ENCODE measurements at places on chromosomes 1 and 21.

DNA sequence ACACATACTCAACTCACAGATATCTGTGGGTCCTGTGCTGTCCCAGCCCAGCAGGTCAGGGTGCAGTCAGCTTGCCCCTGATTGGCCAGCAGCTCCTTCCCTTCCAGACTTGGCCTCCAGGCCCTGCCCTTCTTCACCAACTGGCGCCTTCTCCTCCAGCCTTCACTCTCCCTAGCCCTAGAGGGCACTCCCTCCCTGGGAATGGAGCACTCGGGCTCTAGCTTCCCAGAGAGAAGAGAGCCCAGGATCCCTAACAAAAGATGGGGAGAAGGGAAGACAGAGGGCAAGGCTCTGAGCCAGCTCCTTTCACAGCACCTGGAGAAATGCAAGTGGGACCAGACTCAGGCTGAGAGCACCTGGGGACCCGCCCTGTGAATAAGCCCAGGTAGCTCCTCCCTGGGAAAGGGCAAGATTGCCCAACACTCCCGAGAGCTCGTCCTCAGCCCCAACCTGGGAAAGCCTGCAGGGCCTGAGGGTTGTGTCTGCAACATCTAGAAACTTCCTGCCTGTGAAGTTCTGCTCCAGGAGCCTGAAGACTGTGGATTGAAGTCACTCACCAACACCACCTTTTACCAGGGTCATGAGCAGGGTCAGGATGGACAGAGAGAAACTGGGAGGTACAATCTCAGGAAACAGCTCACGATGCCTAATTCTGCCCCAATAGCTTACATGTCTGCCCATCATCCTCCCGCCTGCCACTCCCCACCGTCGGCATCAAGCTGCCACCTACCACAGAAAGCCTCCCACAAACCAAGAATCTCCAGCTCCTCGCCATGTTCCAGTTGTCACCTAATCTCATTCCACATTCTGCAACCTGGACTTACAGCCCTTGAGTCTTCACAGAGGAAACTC is at the start of gene PGLYRP4:
Gene PGLYRP4 (minus strand): TSS at position 331 of the 852 bp plus-strand sequence. CDS start 909 bp downstream, outside the sequence.
- DNase-seq: no peak

GRCh38 chr1:80101159-80101558 is 1094.6 kb upstream of the ADGRL4 start:
- DNase-seq: no peak

GRCh38 chr1:184640505-184640904 is 114.2 kb downstream of the EDEM3 start:
- DNase-seq: no peak

- no peak for DNase-seq
Measured at GRCh38 chr1:184915463-184916090, 58.7 kb downstream of the NIBAN1 start.

DNA sequence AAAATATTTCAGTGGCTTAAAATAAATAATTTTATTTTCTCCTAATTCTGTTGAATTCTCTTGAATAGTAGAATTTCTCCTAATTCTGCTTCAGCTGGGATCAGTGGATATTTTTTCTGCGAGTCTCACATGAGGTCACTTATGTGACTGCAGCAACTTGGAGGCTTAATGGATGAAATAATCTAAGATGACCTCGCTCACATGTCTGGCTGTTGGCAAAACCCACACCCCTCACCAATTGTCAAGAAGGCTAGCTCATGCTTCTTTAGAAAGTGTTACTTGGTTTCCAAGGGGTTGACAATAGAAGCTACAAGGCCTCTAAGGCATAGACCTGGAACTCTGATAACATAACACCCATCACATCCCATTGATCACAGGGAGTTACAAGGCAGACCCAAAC is 156.9 kb upstream of the DPYD start:
- DNase-seq: no peak

- DNase-seq: no peak
Measured at GRCh38 chr1:113904293-113904673, 316 bp downstream of the AP4B1 start.

GRCh38 chr1:66413136-66413837 is 120.7 kb upstream of the SGIP1 start:
- DNase-seq: no peak

DNA sequence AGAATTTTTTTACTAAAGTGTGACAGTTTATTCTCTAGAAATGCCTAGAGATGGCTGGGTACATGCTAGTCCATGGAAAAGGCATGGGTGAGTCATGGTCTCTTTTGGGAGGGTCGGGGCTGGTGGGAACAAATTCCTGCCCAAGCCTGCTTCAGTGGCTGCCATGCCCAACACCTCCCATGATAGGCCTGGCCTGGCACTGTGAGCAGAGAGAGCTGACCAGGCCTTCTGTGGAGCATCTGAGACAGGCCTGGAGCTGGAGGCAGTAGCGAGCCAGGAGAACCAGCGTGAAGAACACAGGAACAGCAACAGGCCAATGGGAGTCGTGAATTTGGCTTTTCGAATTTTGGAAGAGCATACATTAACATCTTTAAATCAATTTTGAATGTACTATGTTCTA is 209.2 kb downstream of the SDCCAG8 start:
- no peak for DNase-seq

- no peak for DNase-seq
Measured at GRCh38 chr1:205667909-205668643, 12.2 kb downstream of the SLC45A3 start.

DNA sequence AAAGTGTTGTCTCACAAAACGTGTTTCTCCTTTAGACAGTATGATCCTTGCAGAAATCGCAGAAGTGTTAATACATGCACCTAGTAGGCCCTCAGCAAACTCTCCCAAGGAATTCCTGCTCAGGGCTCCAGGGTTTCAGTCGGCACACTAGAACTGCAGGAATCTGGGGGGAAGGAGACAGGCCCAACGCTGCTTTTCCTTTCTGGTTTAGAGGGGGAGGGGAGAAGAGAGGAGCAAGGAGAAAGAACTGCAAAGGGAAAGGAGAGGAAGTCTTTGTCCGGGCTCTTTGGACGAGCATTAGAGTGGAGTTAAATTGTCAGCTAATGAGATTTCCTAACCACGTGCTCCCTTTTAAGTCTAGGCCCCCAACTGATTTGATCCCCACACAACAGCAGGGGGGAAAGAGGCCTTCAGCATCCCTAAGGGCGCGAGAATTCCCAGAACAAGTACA is 103.7 kb upstream of the SOD1 start:
- DNase-seq: no peak

DNA sequence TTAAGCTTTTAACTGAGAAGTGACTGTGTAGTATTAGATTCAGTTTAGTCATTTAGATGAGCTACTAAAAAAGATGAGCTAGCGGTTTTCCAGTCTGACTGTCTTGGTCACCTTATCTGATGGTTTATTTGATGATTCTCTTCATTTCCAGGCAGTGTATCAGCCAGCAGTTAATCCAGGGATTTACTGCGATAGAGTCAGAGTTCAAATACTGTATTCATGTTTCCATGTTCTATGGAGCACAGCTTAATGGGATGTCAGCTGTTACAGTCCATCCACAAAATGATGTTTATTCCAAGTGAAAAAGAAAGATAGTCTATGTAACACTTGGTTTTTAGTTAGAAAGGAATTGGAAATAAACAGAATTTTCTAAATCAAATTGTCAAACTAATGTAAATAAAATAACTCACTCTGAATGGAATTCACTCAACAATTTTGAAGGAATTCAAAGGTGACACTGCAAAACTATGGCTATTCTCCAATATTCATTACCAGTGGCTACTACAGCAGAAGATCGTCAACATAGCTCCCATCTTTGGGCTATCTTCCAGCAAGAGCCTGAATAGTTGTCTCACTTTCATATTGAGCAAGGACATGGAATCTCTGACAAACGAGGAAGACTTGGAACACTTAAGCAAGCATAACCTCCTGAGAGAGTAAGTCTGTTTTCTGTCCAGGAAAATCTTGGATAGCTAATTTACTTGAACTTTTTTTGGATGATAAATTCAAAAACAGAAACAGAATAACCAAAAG is 54.6 kb upstream of the DPT start:
- no peak for DNase-seq

DNA sequence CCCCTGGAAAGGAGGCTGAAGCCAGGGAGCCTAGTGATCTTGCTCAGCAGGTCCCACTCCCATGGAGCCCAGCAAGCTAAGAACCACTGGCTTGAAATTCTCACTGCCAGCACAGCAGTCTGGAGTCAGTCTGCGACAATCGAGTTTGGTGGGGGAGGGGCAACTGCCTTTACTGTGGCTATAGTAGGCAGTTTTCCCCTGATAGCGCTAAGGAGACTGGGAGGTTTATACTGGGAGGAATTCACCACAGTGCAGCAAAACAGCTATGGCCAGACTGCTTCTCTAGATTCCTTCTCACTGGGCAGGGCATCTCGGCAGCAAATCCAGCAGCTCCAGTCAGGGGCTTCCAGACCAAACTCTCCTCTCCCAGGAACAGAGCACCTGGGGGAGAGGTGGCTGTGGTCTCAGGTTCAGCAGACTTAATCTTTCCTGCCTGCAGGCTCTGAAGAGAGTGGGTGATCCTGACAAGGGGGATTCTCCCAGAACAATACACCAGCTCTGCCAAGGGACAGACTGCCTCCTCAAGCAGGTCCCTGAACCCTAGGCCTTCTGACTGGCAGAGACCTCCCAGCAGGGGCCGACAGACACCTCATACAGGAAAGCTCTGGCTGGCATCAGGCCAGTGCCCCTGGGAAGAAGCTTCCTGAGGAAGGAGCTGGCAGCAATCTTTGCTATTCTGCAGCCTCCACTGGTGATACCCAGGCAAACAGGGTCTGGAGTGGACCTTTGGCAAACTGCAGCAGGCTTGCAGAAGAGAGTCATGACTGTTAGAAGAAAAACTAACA is 548.5 kb upstream of the NEGR1 start:
- DNase-seq: no peak

- no peak for DNase-seq
Measured at GRCh38 chr1:230706020-230706699, 7.8 kb downstream of the AGT start.

GRCh38 chr1:30816211-30817076 is 58.9 kb upstream of the LAPTM5 start:
- DNase-seq: no peak

DNA sequence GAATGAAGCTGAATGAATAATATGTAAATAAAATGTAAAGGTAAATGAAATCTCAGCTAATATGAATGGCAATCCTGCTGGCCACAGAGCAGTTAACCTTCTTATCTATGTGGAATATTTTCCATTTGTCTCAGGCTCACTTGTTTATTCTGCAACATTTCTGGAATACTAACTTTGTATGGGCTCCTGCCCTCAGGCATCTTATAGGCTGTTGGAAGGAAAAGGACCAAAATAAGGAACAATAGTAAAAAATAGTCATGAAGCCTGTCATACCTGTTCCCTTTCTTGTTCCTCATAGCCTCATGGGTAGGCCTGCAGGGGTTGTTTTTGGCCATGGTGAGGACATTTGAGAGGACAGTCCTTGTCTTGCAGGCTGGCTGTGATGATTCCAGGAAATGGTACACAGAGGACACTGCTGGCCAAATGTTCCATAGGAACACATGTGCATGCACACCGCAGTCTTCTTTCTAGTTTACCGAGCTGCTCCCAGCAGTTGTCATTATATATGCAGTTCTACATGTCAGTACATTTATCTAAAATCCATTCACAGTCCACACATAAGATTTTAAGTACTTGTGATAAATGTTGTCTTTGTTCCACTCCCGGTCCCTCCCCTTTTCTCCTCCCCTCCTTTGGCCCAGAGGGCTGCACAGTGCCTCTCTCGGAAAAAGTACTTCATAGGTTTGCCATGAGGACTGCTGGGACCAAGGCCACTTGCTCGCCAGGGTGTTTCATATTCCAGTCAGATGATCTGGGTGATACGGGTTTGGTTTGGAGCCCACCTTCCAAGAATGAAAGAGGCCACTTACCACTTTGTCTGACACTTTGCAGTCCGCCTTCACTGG is 15.2 kb upstream of the KCNQ4 start:
- DNase-seq: no peak

GRCh38 chr1:29597861-29598260 is 361.5 kb downstream of the PTPRU start:
- no peak for DNase-seq

DNA sequence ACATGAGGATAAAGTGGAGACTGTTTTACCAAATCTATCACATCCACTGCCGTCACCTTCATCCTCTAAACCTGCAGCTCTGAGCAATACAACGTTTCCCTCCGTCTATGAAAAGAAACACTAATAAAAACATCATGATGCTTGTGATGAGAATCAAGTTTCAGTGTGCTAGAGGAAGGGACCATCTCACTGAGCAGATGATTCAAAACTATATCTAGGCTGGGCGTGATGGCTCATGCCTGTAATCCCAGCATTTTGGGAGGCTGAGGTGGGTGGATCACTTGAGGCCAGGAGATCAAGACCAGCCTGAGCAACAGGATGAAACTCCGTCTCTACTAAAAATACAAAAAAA is 14.7 kb upstream of the MYOM3 start:
- no peak for DNase-seq

DNA sequence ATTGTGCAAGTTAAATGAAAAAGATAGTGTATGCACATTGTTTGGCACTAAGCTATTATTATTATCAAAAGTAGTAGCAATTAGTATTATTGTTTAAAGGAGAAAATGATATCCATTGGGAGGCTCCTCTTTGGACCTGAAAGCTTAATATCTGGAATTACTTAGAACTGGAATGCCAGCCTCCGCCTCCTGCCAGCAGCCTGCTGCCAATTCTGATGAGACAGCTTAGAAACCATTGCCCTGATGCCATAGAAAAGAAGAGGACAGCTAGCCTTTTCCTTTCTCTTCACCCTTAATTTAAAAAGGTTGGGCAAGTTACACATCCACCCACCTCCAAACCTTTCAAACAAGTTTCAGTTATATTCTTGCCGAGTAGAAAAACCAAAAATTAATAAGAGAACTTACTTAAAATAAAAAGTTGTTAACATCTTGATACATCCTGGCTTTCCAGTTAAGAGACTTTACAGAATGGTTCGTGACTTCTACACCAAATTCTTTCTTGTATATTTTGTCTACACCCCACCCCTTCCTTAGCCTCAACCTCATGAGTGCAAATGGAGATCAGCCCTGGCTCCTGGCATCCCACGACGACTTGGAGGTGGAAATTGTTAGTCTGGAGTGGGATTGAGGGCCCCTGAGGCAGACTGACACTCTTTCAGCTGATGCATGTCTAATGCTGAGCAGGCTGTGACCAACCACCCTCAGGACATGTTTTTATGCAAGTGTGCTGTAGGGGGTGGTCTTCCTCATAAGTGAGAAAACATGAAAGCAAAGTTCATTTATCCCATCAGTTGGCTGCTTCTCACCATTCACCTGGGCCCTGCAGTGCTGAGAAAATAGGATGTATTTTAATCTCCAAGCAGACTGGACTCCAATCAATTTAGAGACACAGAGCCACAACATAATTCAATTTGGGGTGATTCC is 120.6 kb downstream of the KCNJ15 start:
- DNase-seq: no peak

- no peak for DNase-seq
Measured at GRCh38 chr1:10646347-10646861, 150.0 kb downstream of the CASZ1 start.

GRCh38 chr1:234978397-234979295 is 150.0 kb downstream of the TOMM20 start:
- peak; percentile 67 for DNase-seq

- no peak for DNase-seq
Measured at GRCh38 chr1:152623203-152623844, 421 bp upstream of the LCE3A start.

DNA sequence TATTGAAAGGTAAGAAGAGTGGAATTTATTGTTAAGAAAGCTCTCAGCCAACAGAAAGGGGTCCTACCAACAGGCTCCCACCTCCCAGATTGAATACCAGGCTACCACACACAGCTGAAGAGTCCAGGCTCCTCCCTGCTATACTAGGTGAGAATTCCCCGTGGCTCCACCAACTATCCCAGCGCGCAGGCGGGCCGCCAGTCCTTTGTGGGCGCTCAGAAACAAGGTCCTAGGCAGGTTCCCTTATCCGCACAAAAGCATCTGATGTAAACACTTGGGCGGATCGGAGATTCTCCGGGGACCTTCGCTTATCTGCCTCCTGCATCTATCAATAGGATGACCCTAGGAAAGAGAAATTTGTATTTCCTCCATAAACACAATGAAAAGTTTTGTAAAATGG is 423.9 kb upstream of the ADGRL4 start:
- DNase-seq: no peak
